ENCODE measurements at places on chromosomes 3 and 15.

DNA sequence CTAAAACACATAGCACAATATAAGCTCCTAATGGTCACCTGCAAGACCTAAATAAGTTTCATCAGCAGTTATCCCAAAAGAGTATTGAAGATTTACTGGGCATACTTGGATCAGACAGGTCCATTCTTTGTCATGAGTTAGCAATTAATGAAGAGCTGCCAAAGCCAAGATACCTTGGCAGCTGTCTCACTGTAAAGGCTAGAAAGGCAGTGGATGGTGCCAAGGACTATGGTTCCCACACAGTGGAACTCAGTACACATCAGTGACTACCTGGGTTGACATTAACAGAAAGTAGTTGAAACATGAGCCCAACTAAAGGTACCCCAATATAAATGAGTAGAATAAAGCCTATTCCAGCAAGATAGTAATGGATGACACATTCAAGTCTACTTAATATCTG is 41.1 kb upstream of the TMCO5A start:
- no peaks in the 10 kb centered on the region for H3K4me1 ChIP-seq
- peaks cover 2% of the 10 kb centered on the region for H3K27me3 ChIP-seq
- no peak overlapping the region for H3K4me3 ChIP-seq
- no peak overlapping the region for H3K27ac ChIP-seq
- no peak for DNase-seq
- H3K36me3 ChIP-seq: no peaks in the 10 kb centered on the region

DNA sequence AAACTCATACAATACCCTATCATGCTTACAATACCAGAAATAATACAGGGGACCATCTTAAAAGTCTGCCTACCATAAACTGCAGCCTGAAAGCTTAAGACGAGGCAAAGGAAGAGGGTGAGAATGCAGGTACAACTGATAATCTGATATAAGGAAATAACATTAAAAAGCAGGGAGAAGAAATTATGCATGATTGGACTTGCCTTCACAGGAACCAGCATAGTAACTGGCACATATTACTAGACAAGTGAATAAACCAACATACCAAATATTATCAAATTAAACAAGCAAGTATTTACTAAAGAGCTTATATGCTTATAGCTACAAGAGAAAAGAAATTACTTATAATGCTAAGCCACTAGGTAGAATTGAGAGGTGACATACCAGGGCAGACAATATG is 18.7 kb downstream of the ANKRD28 start:
- H3K4me1 ChIP-seq: peaks cover 59% of the 10 kb centered on the region
- no peaks in the 10 kb centered on the region for H3K27me3 ChIP-seq
- no peak for DNase-seq
- H3K36me3 ChIP-seq: peaks cover 2% of the 10 kb centered on the region
- H3K4me3 ChIP-seq: no peak overlapping the region
- peak overlapping the region; percentile 69 for H3K27ac ChIP-seq

DNA sequence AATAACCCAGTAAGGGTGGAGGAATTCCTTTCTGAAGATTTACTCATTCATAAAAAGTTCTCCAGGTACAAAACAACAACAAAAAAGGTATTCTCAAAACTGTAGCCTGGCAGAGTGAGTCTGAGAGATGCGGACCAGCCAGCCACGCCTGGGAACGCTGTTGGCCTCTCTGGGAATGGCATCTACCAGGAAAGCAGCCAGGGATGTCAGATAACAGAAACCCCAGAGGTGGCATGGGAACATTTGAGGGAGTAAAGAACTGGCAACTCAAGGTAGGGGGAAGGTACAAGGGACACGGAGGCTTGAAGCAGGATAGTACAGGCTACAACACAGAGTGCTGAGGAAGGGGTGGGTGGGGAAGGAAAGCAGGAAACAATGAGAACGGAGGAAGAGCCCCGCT is 7.1 kb upstream of the AP3S2 start:
- H3K36me3 ChIP-seq: no peaks in the 10 kb centered on the region
- no peak overlapping the region for H3K4me3 ChIP-seq
- no peaks in the 10 kb centered on the region for H3K27me3 ChIP-seq
- DNase-seq: no peak

DNA sequence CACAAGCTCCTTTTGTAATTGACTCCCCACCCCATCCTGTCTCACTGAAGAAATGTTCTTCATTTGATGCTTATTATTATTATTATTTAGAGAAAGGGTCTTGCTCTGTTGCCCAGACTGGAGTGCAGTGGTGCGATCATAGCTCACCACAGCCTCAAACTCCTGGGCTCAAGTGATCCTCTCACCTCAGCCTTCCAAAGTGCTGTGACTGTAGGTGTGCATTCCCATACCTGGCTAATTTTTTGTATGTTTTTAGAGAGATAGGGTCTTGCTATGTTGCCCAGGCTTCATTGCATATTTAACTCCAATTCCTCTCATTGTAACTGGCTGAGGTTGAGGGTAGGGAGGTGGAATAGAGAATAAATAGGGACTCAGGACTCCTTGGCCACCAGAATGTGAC is 22.3 kb downstream of the SEMA5B start:
- H3K4me3 ChIP-seq: no peak overlapping the region
- no peak overlapping the region for H3K27ac ChIP-seq
- H3K27me3 ChIP-seq: peaks cover 26% of the 10 kb centered on the region
- no peak for DNase-seq
- H3K36me3 ChIP-seq: no peaks in the 10 kb centered on the region
- no peaks in the 10 kb centered on the region for H3K4me1 ChIP-seq

- peaks cover 7% of the 10 kb centered on the region for H3K4me1 ChIP-seq
- DNase-seq: no peak
- H3K27ac ChIP-seq: no peak overlapping the region
- H3K27me3 ChIP-seq: no peaks in the 10 kb centered on the region
Measured at GRCh38 chr15:63609448-63609847, 12.3 kb downstream of the FBXL22 start.

DNA sequence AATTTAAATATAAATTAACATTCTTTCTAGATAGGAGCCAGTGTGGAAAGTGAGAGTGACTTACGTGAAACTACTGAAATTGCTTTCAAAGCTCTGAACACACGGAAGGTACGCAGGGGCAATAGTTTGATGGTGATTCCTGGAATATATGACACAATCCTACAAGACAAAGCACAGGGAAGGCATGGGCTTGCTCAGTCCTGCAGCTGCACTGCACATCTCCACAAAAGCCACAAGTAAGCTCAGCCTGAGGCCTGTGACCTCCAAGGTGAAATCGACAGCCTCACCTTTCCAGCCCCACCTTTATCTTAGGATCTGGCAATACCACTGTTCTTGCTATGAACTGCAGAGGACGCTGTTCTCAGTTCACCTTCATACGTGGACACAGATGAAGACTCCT is 109.3 kb upstream of the SCN10A start:
- H3K36me3 ChIP-seq: no peaks in the 10 kb centered on the region
- H3K27ac ChIP-seq: no peak overlapping the region
- H3K27me3 ChIP-seq: no peaks in the 10 kb centered on the region
- no peak overlapping the region for H3K4me3 ChIP-seq
- no peaks in the 10 kb centered on the region for H3K4me1 ChIP-seq

GRCh38 chr3:136251511-136251910 is 1.4 kb downstream of the PCCB start:
- H3K4me3 ChIP-seq: peak overlapping the region; percentile 79
- peak overlapping the region; percentile 84 for H3K27ac ChIP-seq
- H3K36me3 ChIP-seq: no peaks in the 10 kb centered on the region
- no peak for DNase-seq

DNA sequence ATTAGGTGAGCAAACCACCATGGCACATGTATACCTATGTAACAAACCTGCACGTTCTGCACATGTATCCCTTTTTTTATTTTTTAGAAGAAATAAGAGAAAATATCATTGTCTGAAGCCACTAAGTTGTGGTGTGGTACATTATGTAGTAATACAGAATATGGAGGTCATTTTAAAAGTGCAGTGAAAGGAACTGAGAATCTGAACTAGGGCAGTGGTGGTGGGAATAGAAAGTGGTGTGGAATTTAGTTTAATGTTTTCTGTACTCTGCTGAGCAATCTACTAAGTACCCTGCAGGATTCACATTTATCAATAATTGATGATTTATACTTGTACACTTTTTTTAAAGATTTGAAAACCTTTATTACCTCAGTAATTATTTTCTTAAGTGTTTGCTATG is 283.5 kb downstream of the CHL1 start:
- H3K27ac ChIP-seq: no peak overlapping the region
- no peaks in the 10 kb centered on the region for H3K36me3 ChIP-seq
- no peaks in the 10 kb centered on the region for H3K27me3 ChIP-seq
- no peak overlapping the region for H3K4me3 ChIP-seq
- no peaks in the 10 kb centered on the region for H3K4me1 ChIP-seq

GRCh38 chr15:88623061-88623460 is 1.9 kb downstream of the AEN start:
- H3K36me3 ChIP-seq: peaks cover 21% of the 10 kb centered on the region
- peaks cover 20% of the 10 kb centered on the region for H3K4me1 ChIP-seq
- peak; percentile 82 for DNase-seq
- no peaks in the 10 kb centered on the region for H3K27me3 ChIP-seq

DNA sequence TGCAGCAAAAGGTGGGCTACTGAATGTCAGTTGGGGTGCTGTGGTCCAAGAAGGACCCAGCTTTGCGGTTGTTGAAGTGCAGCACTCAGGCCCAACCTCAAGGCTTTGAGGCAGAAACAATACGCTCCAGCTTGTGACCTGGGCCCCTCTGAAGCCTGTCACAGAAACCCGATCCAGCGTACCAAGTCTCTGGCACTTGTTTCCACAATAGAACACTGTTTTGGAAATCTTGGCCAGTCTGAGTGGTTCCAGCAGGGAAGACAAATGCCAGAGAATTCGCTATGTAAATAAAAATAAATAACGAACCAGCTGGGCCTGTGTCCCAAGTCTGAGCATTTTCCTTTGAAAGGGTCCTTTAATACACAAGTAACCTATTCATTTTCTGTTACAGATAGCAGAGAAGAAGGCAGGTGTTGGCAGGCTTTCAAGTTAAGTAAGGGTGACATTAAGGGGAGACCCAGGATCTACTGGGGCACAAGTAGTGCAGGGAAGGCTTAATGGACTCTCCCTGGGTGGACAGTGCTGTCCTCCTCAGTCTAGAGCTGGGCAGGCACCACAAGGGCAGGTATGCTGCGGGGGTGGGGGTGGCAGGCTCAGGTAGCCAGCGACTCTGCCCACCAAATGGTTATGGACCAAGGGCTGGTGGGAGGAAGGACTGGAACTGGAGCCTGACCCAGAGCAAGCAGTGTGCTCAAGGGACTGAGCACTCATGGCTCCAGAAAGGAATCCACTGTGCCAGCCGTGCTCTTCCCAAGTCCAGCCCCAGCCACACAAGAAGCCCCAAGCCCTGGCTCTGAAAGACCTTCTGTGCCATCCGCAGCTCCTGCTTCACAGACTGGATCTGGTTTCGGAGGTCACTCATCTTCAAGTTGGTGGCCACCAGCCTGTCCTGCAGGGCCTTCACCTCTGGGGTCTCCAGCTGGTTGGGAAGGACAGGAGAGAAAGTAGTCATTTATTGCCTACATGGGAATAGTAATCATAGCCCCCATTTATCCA is 26.3 kb downstream of the CCDC13 start:
- H3K4me3 ChIP-seq: no peak overlapping the region
- H3K36me3 ChIP-seq: no peaks in the 10 kb centered on the region
- no peaks in the 10 kb centered on the region for H3K27me3 ChIP-seq

DNA sequence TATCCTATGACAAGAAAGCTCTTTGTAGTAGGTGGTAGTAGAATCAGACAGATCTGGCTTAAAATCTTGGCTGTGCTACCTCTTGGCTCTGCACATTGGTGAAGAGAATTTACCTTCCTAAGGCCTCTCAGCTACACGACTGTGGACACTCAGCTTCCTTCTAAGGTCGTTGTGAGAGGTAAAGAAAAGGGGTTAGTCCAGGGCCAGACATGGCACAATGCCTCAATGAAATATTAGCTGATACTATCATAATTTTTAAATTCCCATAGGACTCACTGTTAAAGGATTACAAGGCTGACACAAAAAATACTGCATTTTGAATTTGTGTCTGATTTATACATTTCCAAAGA is 80.4 kb downstream of the IGF1R start:
- H3K36me3 ChIP-seq: no peaks in the 10 kb centered on the region
- H3K27ac ChIP-seq: peak overlapping the region; percentile 98
- peaks cover 61% of the 10 kb centered on the region for H3K4me1 ChIP-seq
- DNase-seq: no peak
- no peaks in the 10 kb centered on the region for H3K27me3 ChIP-seq
- no peak overlapping the region for H3K4me3 ChIP-seq

GRCh38 chr15:90862964-90863778 is 5.2 kb upstream of the FURIN start:
- no peak overlapping the region for H3K27ac ChIP-seq
- H3K36me3 ChIP-seq: no peaks in the 10 kb centered on the region
- H3K4me1 ChIP-seq: peaks cover 49% of the 10 kb centered on the region
- no peak for DNase-seq

- no peaks in the 10 kb centered on the region for H3K36me3 ChIP-seq
- H3K27ac ChIP-seq: no peak overlapping the region
- no peaks in the 10 kb centered on the region for H3K4me1 ChIP-seq
- H3K27me3 ChIP-seq: no peaks in the 10 kb centered on the region
Measured at GRCh38 chr3:46848271-46849044, 14.8 kb downstream of the MYL3 start.

DNA sequence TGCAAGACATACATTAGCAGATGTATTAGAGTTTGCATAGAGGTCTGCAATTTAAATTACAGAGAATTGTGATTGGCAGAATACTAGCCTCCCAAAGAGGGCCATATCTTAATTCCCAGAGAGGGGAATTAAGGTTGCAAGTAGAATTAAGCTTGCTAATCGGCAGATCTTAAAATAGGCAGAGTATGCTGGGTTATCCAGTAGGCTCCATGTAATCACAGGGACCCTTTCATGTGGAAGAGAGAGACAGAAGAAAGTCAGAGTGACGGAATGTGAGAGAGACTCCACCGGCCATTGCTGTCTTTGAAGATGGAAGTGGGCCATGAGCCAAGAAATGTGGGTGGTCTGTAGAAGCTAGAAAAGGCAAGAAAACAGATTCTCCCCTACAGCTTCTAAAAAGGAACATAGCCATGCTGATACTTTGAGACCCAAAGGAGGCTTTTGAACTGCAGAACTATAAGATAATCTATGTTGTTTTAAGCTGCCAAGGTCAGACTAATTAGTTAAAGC is 38.8 kb downstream of the IMPG2 start:
- no peaks in the 10 kb centered on the region for H3K4me1 ChIP-seq
- H3K36me3 ChIP-seq: no peaks in the 10 kb centered on the region
- no peak overlapping the region for H3K27ac ChIP-seq

GRCh38 chr15:67828969-67829646 is 3.8 kb downstream of the SKOR1 start:
- no peak overlapping the region for H3K4me3 ChIP-seq
- no peaks in the 10 kb centered on the region for H3K36me3 ChIP-seq
- no peak for DNase-seq

DNA sequence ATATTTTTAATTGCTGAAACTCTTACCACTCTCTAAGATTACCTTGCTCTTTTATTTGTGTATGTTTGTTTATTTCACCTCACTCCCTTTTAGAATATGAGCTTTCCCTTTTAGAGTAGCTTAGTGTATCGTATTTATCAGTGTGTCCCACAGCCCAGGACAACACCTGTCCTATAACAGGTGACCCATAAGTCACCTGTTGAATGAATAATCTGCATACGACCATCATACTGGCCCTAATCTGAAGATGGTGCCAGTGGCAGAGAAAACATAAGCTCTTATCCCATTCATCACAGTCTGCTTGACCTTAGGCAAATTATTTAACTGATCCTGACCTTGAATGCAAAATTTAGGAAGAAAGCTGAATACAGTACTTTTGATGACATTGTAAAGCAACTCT is 254.6 kb upstream of the NR2F2 start:
- H3K27me3 ChIP-seq: no peaks in the 10 kb centered on the region
- no peaks in the 10 kb centered on the region for H3K4me1 ChIP-seq
- no peaks in the 10 kb centered on the region for H3K36me3 ChIP-seq
- H3K27ac ChIP-seq: no peak overlapping the region
- H3K4me3 ChIP-seq: no peak overlapping the region
- no peak for DNase-seq
